ENCODE measurements at places on chromosomes 5 and 9.

DNA sequence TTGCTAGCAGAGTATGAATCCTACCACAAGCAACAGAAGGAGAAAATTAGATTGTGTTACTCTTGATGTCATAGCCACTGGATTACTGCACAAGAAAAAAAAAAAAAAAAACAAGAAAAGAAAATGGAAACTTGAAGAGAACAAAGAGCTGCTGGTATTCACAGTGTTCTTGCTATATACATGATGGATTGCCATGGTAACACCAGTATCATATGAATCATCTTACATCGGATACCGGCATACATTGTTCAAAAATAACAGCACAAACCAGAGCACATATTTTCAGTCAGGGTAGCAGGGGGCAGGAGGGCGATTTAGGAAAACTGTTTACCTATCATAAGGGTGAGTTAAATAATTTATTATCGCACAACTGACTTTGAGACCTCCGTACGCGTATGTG lies 472.9 kb downstream of the PDE4D start:
- no peak for DNase-seq

DNA sequence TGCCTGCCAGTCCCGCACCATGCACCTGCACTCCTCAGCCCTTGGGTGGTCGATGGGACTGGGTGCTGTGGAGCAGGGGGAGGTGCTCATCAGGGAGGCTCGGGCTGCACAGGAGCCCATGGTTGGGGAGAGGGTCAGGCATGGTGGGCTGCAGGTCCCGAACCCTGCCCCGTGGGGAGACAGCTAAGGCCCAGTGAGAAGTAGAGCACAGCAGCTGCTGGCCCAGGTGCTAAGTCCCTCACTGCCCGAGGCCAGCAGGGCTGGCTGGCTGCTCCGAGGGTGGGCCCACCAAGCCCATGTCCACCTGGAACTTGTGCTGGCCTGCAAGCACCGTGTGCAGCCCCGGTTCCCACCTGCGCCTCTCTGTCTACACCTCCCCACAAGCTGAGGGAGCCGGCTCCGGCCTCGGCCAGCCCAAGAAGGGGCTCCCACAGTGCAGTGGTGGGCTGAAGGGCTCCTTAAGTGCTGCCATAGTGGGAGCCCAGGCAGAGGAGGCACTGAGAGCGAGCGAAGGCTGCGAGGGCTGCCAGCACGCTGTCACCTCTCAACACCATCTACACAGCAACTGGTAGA lies 88.5 kb upstream of the ELAVL2 start:
- no peak for DNase-seq

DNA sequence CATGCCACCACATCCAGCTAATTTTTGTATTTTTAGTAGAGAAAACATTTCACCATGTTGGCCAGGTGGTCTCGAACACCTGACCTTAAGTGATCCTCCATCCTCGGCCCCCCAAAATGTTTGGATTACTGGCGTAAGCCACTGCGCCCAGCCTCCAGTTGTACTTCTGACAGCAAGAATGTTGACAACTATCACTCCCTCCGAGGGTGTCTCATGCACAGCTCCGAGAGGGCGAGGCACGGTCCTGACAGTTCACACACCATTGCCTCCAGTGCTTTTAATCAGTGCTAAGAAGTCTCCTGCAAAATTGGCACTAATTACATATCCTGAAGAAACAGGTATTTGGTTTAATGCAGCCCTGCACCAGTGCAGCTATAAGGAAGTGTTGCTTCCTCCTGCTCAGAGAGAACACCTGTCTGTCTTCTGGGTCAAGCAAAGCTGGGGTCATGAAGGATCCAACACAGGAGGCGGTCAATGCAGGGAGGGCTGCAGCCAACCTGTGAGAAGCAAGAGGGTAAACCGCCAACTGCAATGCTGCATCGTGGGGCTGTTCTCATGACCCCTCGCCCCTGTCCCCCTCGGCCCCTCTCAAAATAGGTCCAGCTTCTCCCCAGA lies 184.0 kb downstream of the MED10 start:
- no peak for DNase-seq

DNA sequence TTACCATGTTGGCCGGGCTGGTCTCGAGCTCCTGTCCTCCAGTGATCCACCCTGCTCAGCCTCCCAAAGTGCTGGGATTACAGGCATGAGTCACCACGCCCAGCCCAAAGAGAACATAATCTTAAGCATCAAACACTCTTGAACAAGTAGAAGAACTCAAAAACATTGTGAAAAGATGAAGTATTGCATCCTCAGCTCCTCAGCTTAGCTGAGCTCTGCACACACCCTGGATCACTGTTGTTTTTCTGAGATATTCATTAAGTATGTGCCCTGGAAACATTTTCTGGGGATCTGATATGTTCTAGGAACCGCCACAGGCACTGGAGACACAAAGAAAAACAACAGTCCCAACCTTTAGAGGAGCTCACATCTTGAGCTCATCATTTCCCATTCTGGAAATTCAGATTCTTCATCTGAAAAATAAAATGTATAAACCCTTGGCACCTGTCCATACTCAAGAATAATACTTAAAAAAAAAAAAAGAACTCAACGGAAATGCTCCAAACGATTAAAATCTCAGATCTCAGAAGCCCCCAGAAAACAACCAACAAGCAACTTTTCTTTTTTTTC lies 62.2 kb upstream of the ZNF462 start:
- DNase-seq: no peak

DNA sequence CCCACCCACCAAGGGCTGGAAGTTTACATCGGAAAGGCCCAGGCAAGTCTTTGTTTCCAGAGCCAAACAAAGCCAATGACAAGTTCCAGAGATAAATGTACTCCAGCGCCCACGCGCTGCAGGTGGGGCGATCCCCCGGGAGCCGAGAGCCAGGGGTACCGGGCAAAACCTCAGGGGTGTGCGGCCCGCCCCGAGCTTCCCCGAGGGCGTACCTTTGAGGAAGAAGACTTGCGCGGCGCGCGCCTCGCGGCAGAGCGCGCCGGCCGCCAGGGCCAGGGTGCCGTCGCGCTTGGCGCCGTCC lies 671 bp downstream of the DUSP1 start:
- no peak for DNase-seq

DNA sequence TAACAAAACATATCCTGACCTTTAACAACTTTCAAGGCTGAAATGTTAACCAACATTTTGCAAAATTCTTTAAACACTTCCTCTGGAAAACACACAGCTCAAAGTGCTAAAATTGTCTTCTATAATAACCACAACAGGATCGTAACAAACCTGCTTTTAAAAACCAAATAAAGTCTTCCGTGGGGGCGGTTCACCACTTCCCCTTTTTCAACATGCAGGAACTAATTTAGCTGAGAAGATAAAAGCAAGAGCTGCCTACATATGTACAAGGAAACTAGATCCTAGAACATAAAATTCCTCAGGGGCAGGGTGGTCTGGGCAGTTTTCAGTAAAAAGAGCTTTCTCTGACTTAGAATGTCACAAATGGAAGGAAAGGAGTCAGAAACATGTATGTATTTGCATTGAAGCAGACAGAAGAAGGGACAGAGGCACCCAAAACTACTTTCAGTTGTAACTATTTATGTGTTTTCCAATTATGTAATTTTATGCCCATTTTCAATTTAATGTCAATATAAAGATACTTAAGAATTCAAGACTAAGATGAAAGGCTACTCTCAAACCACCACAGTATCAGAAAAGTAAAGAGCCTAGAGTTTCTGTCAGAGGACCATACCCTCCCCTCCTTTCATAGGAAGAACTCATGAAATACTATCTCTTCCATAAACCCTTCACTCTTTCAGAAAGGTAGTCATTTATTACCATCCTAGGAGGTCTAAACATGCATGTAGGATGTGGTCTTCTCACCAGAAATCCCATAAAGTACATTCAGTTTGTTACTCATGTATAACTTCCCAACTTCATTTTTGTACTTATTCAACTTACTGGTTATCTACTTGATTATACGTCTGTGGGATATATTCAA lies 185.9 kb upstream of the RASA1 start:
- DNase-seq: peak; percentile 12
